Suprapubic skin (tissue), 4 donors: ENCODE measurements at places on chromosomes 2 and 18. TPM values are rescaled to one million over a fixed set of nuclear protein-coding genes. Genes with fewer than 3 reads are reported as not detected.

ERFE gene
- not detected for total RNA-seq

KCNK3 gene
- 1.1 TPM for total RNA-seq

DLGAP1 gene
- 4.7 TPM for total RNA-seq

ATOH8 gene
- 30.3 TPM for total RNA-seq

TRIM43 gene
- total RNA-seq: not detected

CASP8 gene
- total RNA-seq: 22.7 TPM

RPL37A gene
- total RNA-seq: 1,966 TPM

POMC gene
- 2.7 TPM for total RNA-seq

LYPD6 gene
- total RNA-seq: 1.9 TPM

GALR1 gene
- not detected for total RNA-seq

C2orf76 gene
- total RNA-seq: 9.6 TPM

SP9 gene
- total RNA-seq: 0.23 TPM

TNFAIP6 gene
- not detected for total RNA-seq

SOWAHC gene
- 42.8 TPM for total RNA-seq

SIX3 gene
- total RNA-seq: 0.38 TPM

MYO3B gene
- total RNA-seq: 0.34 TPM

C2orf72 gene
- 2.6 TPM for total RNA-seq

IL1A gene
- 1.1 TPM for total RNA-seq

KLHL30 gene
- not detected for total RNA-seq

RND3 gene
- total RNA-seq: 53.5 TPM
